ENCODE measurements at places on chromosomes 7 and 10.

- DNase-seq = peak; percentile 17
These were observed 32.8 kb downstream of the GOLGA7B start for GRCh38 chr10:97882142-97883091.

- no peak for DNase-seq
These were observed 16.4 kb downstream of the TNRC18 start for GRCh38 chr7:5406957-5407945.

DNA sequence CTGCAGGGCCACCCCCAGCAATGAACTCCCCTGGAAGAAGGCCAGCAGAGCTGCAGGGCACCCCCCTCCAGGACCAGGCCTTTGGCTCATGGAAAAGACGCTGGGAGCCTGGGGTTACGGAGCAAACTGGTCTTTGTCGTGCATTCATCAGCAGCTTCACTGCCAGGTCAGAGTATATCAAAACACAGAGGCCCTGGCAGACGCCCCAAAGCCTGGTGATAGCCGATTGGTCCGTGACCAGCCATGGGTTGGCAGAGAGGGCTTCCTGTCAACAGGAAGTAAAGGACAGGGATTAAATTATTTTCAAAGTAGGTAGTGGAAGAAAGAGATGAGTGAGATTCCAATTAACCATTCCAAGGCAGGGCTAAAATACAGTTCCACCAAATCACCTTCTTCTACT is 9.0 kb downstream of the PRKAG2 start:
- no peak for DNase-seq

- no peak for DNase-seq
These were observed 63.2 kb downstream of the PRKCQ start for GRCh38 chr10:6516929-6517284.

- DNase-seq = no peak
These were observed 98.2 kb downstream of the SORBS1 start for GRCh38 chr10:95462740-95463667.

GRCh38 chr10:51832652-51833383 is 133.4 kb upstream of the CSTF2T start:
- DNase-seq = peak; percentile 69

- DNase-seq = no peak
These were observed 362.0 kb downstream of the ETV1 start for GRCh38 chr7:13627455-13627854.

DNA sequence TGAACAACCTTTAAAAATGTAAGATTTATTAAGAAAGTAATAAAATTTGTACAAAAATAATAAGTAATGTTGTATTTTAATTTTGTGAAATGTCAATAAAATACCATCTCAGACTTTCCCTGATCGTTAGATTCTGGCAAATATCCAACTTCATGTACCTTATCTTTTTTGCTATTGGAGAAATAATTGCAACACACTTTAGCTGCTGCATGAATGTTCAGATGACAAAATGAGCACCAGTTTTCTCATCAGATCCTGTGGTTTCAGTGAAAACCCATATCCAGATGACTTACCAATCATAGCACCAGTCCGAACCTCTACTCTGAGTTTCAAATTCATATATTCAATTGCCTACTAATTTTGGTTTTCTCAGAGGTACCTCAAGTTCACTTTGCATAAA is 69.9 kb downstream of the CASD1 start:
- no peak for DNase-seq

DNA sequence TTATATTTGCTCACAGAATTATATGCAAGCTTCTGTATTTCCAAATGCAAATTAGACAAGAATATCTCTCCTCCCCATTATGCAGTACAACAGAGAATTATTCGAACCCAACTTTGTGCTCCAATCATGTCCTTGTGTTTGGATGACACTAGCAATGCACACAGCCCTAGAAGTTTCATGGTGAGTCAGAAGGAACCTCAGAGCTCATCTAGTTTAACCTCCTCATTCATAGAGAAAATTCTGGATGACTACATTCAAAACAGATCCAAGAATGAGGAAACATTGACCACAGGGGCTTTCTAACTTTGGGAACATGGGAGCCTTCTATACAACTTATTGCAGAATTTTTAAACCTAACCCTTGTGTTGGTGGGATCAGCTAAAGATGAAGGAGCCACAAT is 12.8 kb upstream of the ARID5B start:
- DNase-seq = peak; percentile 67

DNA sequence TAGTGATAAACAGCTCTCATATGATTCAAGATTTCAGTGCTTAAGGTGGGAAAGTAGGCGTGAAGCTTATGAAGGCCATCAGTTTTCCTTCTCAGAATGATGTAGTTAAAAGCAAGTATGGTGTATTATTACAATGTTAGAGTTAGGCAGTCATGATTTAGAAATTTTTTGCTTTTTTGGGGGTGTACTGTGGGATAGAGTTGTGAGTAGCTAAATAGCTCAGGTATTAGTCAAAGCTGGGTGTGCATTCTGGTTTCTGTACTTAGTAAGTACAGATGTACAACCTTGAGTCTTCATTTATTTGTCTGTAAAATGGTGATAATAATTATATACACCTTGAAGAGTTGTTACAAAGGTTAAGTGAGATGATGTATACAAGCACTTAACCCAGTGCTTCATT is 52.2 kb downstream of the R3HCC1L start:
- peak; percentile 43 for DNase-seq

- peak; percentile 91 for DNase-seq
These were observed 31.2 kb downstream of the GPRIN2 start for GRCh38 chr10:46525177-46525823.

DNA sequence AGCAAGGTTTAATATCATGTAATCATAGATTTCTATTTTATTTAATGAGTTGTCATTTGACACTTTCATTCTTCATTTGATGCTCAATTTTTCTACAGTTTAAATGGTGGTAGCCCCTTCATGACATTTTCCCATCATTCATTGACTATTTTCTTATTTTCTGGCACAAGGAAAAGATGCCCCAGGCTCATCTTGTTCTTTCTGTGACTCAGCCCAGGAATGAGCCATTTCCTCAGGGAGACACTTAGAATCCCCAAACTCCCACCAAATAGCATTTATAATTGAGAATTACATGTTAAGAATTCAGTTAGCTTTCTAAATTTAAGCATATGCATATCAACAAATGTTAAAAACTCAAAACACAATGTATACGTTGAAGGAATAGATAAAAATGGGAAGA is 222.3 kb downstream of the KIF20B start:
- DNase-seq = no peak

GRCh38 chr10:30806850-30807249 is 177.3 kb upstream of the LYZL2 start:
- no peak for DNase-seq

DNA sequence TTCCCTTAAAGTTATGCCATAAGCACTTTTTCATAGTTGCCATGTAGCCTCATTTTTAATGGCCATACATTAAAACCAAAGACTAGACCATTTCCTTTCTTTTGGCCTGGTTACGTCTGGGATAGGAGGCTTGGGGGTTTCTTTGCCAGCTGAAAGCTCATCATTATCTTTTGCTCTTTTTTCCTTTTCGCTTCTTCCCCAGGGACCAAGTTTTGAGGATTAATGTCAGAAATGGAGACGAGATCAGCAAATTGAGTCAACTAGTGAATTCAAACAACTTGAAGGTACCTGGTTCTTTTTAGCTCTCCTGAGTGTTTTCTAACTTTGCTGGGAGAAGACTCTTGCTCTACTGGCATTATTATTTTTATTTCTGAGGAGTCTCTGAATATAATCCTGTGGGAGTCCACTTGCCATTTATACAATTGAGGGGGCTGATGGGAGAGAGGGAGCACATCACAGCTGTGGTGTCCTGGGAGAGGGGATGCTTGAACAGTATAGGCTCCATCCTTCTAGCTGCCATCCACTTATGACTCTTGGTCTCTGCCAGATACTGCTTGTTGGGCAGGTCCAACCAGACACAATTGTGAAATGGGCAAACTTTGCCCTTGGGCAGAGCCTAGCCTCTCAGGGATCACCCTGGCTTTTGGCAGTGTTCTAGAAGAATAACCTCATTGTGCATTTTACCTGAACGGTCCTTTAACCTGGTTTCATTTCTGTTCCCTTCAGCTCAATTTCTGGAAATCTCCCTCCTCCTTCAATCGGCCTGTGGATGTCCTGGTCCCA is 5.8 kb downstream of the CPA4 start:
- DNase-seq = no peak

DNA sequence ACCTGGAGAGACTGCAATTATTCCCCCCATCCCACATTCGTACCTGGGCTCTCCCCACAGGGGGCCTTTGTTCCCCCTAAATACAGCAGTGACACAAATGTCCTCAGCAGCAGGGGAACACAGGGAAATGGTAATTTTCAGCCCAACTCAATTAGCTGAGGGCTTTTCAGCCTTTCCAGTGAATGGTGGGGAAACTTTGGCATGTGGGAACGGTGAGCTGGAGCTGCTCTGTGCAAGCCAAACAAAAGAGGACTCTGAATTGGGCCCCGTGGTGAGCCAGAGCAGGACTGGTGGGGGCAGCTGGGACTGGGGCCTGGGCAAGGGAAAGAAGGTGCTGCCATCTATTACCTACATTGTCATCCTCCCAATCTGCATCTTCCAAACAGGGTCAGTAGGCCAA is 51.0 kb downstream of the FBXW4 start:
- no peak for DNase-seq

- no peak for DNase-seq
These were observed 4.4 kb upstream of the SMIM30 start for GRCh38 chr7:113122744-113123143.

DNA sequence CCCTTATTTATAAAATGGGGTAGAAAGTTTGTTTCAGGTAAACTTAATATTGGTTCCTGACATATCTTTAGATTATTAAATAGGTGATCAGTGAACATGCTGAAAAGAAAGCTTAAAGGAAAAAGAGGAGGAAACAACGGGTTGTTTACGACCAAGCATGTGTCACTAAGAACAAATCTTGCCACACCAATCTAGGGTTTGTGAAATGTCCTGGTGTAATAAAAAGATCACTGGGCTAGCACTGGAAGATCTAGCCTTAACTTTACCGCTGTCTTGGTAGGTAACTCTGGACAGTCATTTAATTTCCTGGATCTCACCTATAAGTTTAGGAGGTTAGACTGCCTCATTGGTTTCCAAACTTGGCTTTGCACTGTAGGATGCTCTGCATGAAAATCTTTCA is 19.0 kb downstream of the VPS26A start:
- DNase-seq = no peak

DNA sequence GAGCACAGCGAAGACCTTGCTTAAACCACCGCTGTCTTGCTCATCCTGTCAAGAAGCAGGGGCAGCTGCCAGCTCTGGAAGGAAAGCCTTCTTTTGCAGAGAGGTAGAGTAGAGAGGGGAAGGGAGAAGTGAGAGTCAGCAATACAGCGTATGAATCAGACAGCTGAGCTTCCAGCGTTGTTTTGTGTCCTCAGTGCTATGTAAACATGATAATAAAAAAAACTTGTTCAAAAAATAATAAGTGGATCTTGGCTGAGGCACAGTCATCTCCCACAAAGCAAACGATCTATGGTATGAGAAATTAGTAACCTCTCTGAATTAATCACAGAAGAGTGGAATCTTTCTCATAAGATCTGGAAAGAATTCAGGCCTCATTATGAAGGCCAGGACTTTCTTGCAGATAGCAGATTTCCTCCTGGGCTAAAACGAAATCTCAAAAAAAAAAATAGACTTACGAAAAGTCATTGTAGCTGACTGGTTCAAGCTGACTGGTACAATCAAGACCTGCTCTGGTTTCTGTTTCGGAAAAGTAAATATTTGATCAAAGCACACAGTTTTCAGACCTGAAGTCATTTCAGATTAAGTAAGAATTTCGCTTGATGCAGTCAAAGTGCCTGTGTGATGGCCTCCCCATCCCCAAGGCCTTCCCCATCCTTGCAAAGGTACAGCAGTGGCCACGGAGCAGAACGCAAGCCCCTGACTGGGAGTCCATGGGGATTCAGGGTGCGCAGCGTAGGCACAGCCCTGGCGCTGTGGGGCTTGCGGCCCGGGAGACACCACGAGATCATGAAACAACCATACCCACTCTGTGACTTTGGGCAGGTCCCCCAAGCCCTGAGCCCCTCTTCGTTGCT is 29.4 kb downstream of the CHST15 start:
- DNase-seq = peak; percentile 79

DNA sequence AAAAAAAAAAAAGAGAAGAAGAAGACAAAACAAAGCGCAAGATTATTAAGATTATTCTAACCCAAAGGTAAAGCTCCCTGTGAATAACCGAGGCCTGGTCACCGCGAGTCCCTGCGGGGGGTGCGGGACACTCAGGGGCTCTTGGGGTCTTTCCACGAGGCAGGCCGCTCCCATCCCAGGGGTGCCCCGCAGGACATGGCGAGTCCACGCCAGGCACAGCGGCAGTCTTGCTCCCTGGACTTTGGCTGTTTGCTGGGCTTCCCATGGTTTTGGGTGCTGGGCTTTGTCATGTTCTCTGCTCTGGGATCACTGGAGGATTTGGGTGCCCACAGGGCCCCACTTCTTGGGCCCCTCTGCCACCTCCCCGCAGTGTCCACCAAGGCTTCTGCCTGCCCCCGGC is 137.4 kb upstream of the TCERG1L start:
- no peak for DNase-seq

DNA sequence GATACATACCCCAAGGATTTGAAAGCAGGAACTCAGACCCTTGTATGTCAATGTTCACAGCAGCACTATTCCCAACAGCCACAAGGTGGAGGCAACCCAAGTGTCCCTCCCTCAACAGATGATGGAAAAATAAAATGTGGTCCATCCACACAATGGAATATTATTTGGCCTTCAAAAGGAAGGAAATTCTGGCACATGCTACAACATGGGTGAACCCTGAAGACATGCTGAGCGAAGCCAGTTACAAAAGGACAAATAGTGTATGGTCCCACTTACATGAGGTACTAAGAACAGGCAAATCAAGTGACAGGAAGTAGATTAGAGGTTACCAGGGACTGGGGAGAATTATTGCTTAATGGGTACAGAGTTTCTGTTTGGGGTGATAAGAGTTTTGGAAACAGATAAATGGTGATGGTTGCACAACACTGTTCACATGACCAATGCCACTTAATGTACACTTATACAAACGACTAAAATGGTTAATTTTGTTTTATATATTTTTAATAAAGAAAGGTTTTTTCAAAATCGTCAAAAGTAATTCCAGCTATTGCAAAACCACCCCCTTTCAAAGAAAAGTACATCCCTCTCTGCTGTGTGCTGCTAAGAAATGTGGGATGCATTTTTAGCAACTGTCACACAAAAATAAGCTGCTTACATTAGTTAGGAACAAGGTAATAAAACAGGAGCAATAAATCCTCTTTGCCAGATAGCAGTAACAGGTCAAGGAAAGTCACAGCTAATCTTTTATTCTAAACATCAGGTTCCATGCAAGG is 85.7 kb downstream of the GRB10 start:
- no peak for DNase-seq

DNA sequence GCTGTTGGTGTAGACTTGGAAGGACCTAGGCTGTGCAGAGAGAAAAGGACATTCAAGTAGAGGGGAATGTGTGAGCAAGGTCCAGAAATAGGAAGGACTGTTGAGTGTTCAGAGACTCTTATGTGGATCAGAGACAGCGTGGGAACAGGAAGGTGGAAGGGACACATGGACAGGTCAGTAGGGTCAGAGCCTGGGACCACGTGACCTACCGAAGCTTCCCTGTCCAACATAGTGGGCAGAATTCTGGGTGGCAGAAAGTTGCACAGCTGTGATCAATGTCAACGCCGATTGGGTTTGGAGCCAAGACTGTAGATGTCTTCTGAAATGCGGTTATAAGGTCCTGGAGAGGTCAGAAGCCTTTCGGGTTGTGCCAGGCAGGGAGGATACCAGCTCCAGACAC is 195.9 kb upstream of the MKI67 start:
- DNase-seq = no peak

Measured in fibroblast of skin of right biceps (primary cell).